ENCODE measurements at places on chromosomes 1 and 21. TPM values are rescaled to one million over a fixed set of nuclear protein-coding genes. Genes with fewer than 3 reads are reported as not detected.

DNA sequence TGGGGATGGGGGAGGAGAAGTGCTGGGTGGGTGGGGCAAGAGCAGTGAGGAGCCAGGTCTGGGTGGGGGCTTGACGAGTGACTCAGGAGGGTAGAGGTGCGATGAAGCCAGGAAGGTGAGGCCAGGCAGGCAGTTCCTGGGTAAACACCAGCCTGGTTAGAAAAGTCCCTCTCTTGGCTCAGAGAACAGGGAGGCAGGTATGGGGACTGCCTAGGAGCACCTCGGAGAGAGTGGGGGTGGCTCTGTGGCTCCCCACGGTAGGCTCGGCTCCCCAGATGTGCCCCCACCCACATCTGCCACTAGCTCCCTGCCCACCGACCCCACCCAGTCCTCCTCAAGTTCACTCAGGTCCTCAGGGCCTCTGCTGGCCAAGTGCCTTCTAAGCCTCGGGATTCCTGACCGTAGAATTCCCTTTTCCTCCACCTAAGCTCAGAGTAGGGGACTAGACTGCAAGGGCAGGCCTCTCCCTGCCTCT is 1.2 kb downstream of the HSPG2 start:
- DNase-seq, result peak; percentile 51

GRCh38 chr1:184840596-184840995 is 85.9 kb upstream of the EDEM3 start:
- DNase-seq, result no peak

GRCh38 chr1:170555370-170555769 is 23.4 kb downstream of the GORAB start:
- DNase-seq, result no peak

DNA sequence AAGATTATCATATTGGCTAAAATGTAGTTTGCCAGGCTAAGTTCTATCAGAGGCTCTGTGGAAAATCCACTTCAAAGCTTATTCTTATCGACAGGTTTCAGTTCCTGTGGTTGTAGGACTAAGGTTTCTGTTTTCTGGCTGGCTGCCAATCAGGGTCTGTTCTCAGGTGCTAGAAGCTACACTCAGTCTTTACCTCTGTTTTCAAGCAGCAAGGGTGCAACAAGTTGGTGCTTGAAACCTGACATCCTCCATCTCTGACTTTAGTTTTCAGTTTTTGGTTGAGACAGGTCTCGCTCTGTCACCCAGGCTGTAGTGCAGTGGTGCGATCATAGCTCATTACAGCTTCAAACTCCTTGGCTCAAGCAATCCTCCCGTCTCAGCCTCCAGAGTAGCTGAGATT is 15.3 kb upstream of the TMCO2 start:
- no peak for DNase-seq

DNA sequence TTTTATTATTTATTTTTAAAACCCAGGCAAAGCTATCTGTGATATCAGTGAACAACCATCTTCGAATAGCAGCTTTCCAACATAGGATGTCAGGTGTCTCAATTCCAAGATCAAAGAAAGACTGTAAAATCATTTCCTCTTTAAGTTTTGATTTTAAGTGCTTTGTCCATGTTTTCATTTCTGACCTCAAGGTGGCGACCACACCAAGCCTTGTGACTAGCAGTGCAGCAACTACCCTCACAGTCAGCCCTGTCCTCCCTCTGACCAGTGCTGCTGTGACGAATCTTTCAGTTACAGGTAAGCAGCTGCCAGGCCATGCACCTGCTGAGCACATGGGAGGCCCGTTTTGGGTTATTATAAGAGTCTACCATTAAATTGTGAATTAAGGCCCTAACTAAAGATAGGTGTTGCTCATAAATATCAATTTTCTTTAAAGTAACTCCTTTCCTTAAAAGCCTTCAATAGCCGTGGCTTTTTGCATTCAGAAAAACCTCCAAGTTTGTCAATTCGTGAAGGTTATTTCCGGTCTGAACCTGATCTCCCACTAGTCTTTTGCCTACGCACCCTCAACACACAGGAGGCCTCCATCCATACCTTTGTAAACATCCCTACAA is 117.0 kb downstream of the CD247 start:
- peak; percentile 51 for DNase-seq

DNA sequence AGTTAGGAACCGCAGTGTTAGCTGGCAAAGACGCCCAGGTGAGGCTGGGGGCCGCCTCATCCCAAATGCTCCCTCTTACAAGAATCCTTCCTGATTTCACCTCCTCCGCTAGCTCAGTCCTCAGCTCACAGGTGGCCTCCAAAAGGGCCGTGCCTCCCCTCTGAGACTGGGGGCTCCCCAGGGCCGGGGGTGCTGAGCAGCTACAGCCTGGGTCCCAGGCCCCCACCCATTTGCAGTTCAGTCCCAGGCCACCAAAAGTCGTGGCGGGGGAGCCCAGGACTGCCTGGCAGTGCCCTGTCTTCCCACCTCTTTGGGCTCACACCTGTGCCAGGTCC is 29.6 kb downstream of the RNU1-1 start:
- no peak for DNase-seq

DNA sequence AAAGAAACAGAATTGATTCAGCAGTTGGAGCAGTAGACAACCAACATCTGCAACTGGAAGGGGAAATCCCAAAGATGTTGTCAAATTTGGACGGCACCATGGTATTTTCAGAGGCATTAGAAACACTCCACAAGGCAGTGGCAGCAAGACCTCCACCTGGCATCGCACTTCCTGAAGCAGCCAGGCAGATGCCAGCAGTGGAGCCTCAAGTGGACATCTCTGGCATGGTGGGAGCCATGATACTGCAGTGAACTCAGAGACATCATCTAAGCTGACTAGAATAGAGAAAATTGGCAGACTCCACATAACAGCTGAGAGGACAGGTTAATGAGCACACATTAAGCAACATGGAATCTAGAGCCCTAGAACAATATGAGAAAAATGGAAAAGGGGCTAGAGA is 33.9 kb upstream of the RGS8 start:
- DNase-seq, result no peak

- DNase-seq, result no peak
Measured at GRCh38 chr1:226872437-226872836, 2.0 kb downstream of the PSEN2 start.

DNA sequence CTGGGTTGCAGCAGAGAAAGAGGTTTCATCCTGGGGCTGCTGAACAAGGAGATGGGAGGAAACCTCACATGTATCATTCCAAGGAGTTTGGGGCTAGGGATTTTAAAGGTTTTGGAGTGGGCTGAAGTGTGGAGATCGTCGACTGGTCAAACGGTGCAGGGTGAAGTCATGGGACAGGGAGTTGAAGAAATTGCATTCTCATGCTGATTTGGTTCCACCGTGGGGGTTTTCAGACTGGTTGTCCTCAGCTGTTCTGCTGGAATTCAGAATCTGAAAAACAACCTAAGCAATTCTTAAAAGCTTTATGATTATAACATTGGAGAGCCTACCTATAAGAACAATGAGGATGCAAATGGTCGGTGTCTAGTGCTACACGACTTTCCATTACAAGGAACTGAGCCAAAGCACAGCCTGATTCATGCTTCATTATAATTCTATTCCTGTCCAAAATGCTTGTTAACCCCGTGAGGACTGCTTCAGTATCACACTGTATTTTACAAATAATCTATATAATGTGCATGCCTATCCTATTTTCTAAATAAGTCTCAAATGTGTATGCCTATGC is 242.7 kb downstream of the TM2D1 start:
- DNase-seq, result no peak

GRCh38 chr21:25790122-25790877 is 55.5 kb downstream of the GABPA start:
- DNase-seq, result no peak

DNA sequence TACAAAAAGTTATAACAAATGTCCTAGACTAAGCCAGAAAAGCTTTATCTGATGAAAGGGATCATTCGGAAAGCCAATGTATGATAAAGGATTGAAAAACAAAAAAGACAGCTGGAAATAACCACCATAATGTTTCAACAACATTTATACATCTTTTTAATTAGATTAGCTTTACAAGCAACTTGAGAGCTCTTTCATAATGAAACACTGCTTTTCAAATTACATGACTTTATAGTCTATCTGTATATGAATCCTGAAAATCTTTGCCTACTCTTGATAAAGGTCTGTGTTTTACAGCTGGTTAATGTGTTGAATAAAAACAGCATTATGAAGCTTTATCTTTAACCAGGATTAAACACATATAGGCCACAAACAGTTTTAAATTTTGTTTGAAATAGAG is 25.5 kb downstream of the SPRTN start:
- DNase-seq, result no peak

GRCh38 chr1:42676534-42677087 is 5.6 kb upstream of the YBX1 start:
- no peak for DNase-seq

DNA sequence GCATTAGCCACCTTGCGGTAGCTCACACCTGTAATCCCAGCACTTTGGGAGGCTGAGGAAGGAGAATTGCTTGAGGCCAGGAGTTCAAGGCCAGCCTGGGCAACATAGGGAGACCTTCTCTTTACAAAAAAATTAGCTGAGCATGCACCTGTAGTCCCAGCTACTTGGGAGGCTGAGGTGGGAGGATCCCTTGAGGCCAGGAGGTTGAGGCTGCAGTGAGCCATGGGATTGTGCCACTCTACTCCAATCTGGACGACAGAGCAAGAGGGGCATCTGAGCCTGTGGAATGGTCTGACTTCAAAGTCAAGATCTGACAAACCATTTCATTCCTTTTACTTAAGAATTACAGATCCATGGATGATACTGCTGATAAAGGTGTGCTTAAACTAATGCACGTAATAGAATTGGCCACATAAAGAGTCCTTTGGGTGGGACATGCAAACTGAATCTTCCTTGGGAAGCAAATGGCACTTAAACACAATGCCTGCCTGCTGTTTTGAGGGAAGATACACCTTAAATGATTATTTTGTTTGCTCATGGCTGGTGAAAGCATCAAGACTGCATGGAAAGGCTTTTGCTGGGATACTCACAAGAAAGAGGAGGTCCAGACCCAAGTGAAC is 2.5 kb upstream of the TMEM201 start:
- no peak for DNase-seq

- DNase-seq, result no peak
Measured at GRCh38 chr1:154847891-154848290, 22.2 kb downstream of the KCNN3 start.

- DNase-seq, result peak; percentile 51
Measured at GRCh38 chr21:44439211-44439600, 16.1 kb upstream of the LRRC3 start.

GRCh38 chr1:9410737-9411297 is 118.1 kb downstream of the SPSB1 start:
- DNase-seq, result no peak

DNA sequence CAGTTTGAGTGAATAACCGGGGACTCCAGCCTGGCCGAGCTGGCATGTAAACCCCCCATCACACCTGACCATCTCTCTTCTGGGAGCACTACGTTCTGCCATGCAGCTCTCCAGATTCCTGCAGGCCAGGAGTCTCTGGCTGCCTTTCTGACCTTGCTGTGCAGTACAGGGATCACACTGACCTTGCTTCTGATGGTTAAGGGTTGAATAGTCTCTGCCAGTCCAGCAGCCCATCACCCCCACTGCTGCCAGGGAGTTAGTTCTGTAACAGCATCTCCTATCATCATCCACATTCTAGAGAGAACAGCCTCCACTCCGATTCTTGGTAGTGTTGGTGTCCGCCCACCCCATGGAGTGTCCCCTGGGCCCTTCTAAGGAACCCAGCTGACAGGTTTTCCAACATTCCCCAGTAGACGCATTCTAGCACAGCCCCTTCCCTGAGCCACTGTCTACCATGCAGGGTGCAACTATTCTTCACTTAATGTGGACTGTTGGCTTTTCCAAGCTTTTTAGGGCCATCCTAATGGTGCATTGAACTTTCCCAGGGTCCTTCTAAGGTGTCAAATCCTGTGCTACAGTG is 109.8 kb downstream of the RIPK4 start:
- no peak for DNase-seq

DNA sequence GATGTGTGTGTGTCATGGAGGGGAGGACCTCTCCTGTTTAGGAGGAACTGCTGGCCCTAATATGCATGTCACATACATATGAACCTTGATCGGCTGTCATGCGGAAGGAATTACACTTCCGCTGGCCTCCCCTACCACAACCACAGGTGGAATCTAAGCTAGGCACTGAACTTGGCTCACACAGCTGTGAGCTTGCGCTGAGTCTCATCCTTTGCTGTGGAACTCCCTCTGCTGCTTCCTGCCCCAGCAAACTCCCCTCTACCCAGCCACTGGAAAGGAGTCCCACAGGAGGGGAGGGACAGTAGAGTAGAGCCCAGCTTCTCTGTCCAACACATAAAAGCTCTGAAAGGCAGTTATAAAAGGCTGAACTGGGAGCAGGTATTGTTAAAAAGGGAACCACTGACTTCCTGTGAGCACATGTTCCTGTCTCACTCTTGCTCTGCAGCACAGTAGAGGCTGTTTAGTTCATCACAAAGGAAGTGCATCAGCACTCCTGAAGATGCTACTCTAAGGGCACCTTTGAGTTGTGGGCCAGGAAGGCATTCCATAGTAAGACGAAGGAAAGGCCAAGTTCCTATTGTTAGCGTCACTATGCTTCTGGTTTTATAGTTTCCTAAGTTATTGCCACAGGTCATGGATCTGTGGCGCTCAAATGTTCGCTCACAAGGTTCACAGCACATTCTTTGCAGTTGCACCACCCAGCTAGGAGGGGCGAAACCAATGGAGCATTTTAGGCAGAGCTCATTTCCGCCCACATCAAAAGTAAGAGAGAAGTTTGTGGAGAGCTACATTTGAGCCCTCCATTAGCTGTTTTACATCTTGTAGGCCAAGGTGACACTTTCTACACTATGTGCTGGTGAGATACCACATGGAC is 17.7 kb upstream of the PTPRC start:
- no peak for DNase-seq

DNA sequence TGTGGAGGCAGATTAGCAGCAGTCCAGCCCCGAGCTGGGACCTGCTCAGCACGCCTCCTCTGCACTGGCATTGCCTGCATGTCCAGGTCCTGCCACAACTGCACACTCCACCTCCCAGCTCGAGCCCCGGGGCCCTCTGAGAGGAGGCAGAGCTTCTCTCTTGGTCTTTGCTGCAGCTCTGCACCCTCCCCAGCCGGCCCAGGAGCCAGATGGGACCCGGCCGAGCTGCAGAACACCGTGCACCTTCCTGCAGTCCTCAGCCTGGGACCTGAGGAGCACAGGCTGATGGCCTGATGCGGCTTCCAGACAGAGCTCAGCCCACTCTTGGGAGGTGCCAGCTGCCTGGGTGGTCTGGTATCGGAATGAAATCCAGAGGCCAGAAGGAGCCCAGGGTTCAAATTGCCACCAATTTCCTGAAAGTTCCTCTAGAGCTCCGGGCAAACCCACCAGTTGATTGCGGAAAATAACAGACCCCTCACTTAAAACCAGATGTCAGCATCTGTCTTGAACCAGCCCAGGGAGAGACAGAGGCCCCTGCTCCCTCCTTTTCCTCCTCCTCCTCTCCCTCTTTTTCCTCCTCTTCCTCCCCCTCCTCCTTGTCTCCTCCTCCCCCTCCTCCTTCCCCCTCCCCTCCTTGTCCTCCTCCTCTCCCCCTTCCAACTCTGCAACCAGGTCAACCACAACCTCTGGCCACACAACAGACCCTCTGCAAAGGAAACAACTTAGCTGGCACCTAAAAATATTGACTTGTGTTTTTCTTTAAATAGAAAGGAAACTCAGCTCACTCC is 10.6 kb upstream of the SPSB1 start:
- DNase-seq, result peak; percentile 75

AHCTF1 gene
- total RNA-seq, result 32.4 TPM

RPE65 gene
- not detected for total RNA-seq

RGSL1 gene
- not detected for total RNA-seq

PTPRC gene
- 89.9 TPM for total RNA-seq

CELA2A gene
- not detected for total RNA-seq

CHI3L2 gene
- total RNA-seq, result 7.8 TPM

OLIG2 gene
- not detected for total RNA-seq

NUP210L gene
- total RNA-seq, result 0.12 TPM

S100PBP gene
- 37.4 TPM for total RNA-seq
